Keratinocyte (primary cell): ENCODE measurements at places on chromosomes 7 and 10. TPM values are rescaled to one million over a fixed set of nuclear protein-coding genes. Genes with fewer than 3 reads are reported as not detected.

The RBM20 gene
- 0.01 to 0.04 TPM (median 0.01 TPM) in 3 replicates for polyA plus RNA-seq

The GIMAP4 gene
- 0.07 TPM in 1 of 3 replicates, not detected in the others for polyA plus RNA-seq

The HIP1 gene
- polyA plus RNA-seq = 5.0 to 6.9 TPM (median 5.3 TPM) in 3 replicates

The GPR22 gene
- polyA plus RNA-seq = not detected in 3 replicates

The CYP26C1 gene
- not detected in 3 replicates for polyA plus RNA-seq

The LIPK gene
- 0.23 to 1.3 TPM (median 0.56 TPM) in 3 replicates for polyA plus RNA-seq

The ZNF32 gene
- polyA plus RNA-seq = 23.5 to 29.7 TPM (median 25.6 TPM) in 3 replicates

The NXPH1 gene
- polyA plus RNA-seq = not detected in 3 replicates

GRCh38 chr7:36658335-36659171 is 65.7 kb downstream of the AOAH start:
- H3K36me3 ChIP-seq = no peaks in the 10 kb centered on the region
- peak overlapping the region; percentile 72 for H3K27ac ChIP-seq
- peaks cover 16% of the 10 kb centered on the region for H3K4me1 ChIP-seq
- no peaks in the 10 kb centered on the region for H3K27me3 ChIP-seq

GRCh38 chr10:90148116-90148855 is 446.9 kb downstream of the KIF20B start:
- H3K36me3 ChIP-seq = no peaks in the 10 kb centered on the region
- peaks cover 27% of the 10 kb centered on the region for H3K4me1 ChIP-seq
- H3K27ac ChIP-seq = no peak overlapping the region
- no peaks in the 10 kb centered on the region for H3K27me3 ChIP-seq
- DNase-seq = peak; percentile 48

DNA sequence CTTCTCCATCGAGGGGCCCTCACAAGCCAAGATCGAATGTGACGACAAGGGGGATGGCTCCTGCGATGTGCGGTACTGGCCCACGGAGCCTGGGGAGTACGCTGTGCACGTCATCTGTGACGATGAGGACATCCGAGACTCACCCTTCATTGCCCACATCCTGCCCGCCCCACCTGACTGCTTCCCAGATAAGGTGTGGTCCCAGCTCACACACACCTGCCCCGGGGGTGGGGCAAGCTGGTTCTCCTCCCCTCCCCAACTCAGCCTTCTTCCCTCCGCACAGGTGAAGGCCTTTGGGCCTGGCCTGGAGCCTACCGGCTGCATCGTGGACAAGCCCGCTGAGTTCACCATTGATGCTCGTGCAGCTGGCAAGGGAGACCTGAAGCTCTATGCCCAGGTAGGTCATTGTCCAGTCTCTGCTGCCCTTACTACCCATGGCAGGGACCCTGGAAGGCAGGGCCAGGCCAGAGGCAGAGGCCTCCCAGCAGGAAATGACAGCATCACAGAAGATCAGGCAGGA is 11.0 kb downstream of the FLNC start:
- no peak overlapping the region for H3K4me3 ChIP-seq
- H3K36me3 ChIP-seq = no peaks in the 10 kb centered on the region
- no peaks in the 10 kb centered on the region for H3K27me3 ChIP-seq
- no peaks in the 10 kb centered on the region for H3K4me1 ChIP-seq
- no peak overlapping the region for H3K27ac ChIP-seq

DNA sequence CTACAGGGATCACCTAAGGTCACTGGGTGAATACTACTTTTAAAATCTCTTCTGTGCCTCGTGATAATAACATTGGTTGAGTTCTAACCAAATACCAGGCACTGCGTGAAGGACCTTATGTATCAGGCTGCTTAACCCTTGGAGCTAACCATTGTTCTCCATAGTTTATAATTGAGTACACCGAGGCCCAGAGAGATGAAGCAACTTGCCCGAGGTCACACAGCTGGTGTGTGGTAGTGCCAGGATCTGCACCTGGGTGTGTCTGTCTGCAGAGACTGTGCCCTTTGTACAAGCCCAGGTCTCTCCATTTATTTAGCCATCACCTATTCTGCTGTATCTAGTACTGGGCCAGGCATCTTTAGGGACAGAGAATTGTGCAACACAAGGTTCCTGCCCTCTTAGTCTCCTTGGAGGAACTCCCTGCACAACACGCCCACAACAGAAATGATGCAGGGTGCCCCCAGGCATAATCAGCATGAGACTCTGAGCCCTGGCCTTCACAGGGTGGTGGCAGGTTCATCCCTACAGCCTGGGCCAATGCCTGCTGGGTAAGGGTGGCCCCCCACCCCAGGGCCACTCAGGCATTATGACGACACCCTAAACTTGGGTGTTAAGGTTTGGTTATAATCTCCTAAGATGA is 31.5 kb downstream of the UNC5B start:
- H3K36me3 ChIP-seq = no peaks in the 10 kb centered on the region
- no peaks in the 10 kb centered on the region for H3K27me3 ChIP-seq
- peak overlapping the region; percentile 15 for H3K27ac ChIP-seq
- H3K4me3 ChIP-seq = no peak overlapping the region

DNA sequence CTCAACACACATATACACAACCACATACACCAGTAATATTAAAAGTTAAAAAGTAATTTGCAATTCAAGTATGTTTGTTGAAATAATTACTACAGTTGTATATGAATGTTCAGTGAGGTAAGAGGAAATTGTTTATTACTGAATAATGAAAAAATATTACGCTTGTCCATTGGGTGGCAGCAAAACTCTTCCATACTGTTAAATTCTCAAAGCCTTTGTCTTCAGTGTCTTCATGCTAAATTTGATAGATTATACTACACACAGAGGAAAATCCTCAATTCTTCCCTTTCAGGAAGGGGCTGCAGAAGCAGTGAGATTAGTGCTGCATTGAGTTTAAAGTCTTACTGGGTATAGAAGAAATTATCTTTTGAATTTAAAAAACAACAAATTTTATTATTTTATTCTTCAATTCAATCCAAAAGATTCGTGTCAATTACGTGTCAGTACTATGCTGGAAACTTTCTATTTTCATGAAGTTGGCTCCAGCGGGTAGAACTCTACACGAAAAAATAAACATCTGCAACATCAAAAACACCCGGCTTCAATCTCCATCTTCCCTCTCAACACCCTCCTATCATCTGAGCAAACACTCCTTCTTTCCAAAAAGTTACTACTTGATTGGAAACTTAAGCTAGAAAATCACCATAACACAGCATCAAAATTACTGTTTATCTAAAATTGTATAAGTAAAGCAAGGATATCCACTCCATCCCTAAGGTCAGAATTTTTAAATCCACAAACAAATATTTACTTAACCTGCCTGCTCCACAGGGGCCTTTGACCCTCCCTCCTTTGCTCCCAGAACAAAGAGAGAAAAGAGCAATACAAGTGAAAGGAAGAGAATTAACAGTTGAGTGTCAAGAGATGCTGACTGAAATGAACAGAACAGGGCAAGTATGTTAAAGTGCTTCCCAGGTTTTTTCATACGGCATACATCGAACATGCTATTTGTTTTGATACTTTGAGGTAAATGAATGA is 37.0 kb upstream of the TES start:
- no peak for DNase-seq
- H3K27ac ChIP-seq = no peak overlapping the region
- no peaks in the 10 kb centered on the region for H3K36me3 ChIP-seq
- no peaks in the 10 kb centered on the region for H3K27me3 ChIP-seq
- no peak overlapping the region for H3K4me3 ChIP-seq
- H3K4me1 ChIP-seq = peaks cover 29% of the 10 kb centered on the region

DNA sequence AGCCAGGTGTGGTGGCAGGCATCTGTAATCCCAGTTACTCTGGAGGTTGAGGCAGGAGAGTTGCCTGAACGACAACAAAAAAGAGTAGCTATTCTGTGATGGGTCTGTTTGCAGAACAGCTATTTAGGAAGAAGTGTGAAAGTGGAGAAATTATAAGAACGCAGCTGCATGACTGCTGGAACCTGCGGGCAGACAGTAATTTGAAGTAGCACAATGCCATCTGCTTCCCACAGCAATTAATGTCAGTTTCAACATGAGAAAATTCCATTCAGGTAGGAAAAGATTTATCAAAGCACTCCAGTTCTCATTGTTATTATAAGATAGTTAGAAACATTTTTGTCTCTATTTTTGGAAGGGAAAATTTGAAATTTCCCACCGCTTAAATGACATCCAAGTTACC is 21.5 kb downstream of the LAMB1 start:
- DNase-seq = no peak
- H3K4me3 ChIP-seq = no peak overlapping the region
- no peaks in the 10 kb centered on the region for H3K27me3 ChIP-seq
- peaks cover 20% of the 10 kb centered on the region for H3K36me3 ChIP-seq
- no peak overlapping the region for H3K27ac ChIP-seq

GRCh38 chr7:42915356-42915755 is 3.5 kb upstream of the C7orf25 start:
- H3K27ac ChIP-seq = no peak overlapping the region
- H3K4me3 ChIP-seq = no peak overlapping the region
- no peaks in the 10 kb centered on the region for H3K27me3 ChIP-seq
- no peak for DNase-seq
- peaks cover 6% of the 10 kb centered on the region for H3K36me3 ChIP-seq
- peaks cover 29% of the 10 kb centered on the region for H3K4me1 ChIP-seq

- DNase-seq = no peak
- no peaks in the 10 kb centered on the region for H3K4me1 ChIP-seq
- H3K27ac ChIP-seq = no peak overlapping the region
- no peak overlapping the region for H3K4me3 ChIP-seq
Measured at GRCh38 chr7:96663457-96663856, 46.2 kb downstream of the SEM1 start.

DNA sequence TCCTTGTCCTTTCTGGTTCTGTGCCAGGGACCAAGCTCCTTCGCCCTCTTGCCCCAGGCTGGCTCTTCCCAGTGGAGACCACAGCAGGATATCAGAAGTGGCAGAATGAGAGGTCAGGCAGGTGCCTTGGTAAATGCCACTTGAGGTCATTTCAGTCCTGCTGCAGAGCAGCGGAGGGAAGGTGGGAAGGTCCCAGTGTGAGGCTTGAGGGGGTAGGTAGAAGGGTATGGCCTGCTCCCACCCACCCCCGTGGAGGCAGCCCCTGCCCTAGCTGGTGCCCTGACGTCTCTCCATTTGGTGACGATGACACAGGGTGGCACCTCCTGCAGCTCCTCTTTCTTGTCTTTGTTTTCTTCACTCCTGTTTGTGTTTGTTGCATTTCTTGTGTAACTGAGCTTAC is 538.8 kb downstream of the TCERG1L start:
- no peaks in the 10 kb centered on the region for H3K4me1 ChIP-seq
- H3K4me3 ChIP-seq = no peak overlapping the region
- no peak overlapping the region for H3K27ac ChIP-seq
- no peaks in the 10 kb centered on the region for H3K27me3 ChIP-seq
- DNase-seq = no peak

GRCh38 chr7:5774790-5775189 is 6.7 kb downstream of the RNF216 start:
- no peak overlapping the region for H3K27ac ChIP-seq
- no peak for DNase-seq
- peaks cover 6% of the 10 kb centered on the region for H3K36me3 ChIP-seq
- H3K4me1 ChIP-seq = peaks cover 16% of the 10 kb centered on the region
- H3K4me3 ChIP-seq = no peak overlapping the region

DNA sequence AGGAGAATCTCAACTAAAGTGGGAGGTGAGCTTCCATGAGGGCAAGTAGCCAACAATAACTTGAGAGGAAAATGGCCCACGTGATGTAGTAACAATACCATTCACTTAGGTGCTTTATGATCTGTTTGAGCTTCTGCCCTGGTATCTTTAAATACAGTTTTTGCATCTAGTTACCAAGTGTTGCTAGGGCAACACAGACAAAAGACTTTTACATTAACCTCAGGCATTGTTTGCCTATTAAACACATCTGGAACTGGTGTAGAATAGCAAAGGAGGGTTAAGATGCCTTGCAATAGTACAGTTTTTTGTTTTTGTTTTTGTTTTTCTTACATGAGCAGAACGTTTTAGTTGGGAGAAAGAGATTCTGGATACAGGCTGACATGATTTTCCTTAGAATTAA is 97.7 kb upstream of the MTPN start:
- no peak for DNase-seq

GRCh38 chr7:107773027-107773426 is 29.1 kb downstream of the CBLL1 start:
- H3K36me3 ChIP-seq = no peaks in the 10 kb centered on the region
- peaks cover 3% of the 10 kb centered on the region for H3K27me3 ChIP-seq
- H3K4me1 ChIP-seq = peaks cover 2% of the 10 kb centered on the region
- no peak for DNase-seq
- no peak overlapping the region for H3K4me3 ChIP-seq
- no peak overlapping the region for H3K27ac ChIP-seq

DNA sequence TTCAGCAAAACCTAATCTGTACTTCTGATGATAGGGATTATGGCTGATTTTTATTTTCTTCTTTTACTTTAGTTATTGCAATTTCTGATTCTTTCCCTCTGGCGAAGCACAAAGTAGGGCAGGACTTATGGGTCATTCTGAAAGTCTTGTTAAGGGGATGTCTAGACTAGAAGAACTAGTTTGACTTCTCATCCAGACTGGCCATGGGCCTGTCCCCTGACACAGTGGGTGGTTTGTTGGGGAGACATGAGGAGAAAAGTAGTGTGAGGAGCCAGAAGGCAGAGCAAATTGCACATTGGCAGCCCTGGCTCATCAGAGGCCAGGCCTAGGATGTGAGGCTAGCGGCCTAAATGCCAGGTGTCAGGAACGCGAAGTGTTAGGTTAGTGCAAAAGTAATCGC is 152.8 kb downstream of the RTKN2 start:
- peaks cover 3% of the 10 kb centered on the region for H3K4me1 ChIP-seq
- no peaks in the 10 kb centered on the region for H3K36me3 ChIP-seq
- no peak for DNase-seq

DNA sequence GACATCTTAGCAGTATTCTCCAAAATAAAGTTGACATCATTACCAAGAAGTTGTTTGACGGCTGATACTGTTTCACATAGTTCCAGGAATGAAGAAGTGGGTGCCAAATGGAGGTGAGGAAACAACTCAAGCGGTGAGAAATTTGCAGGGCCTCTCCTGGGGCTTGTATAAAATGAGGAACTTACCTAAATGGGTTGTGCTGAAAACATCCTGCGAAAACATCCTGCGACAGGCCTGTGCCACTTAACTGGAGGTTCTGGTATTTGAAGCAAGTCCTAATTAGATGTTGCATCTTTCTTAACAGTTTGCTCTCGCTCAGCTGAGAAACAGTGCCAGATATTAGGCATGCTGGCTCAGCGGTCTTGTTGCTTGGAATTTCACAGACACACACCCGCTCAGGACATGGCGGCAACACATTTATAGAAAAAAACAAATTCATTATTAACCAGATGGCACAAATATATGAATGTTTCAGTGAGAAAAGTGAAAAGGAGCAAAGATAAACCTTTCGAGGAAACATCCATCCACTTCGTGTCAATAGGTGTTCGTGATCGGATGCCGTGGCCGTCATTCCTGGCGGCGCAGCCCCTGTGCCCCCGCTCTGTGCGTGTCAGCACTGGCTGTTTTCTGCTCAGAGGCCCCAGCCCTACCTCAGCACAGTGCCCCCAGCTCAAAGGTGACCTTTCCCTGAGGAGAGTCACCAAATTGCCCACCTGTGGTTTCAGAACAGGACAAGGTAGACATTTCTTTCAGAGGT is 48.1 kb downstream of the CDC123 start:
- H3K36me3 ChIP-seq = peaks cover 17% of the 10 kb centered on the region
- H3K4me1 ChIP-seq = peaks cover 14% of the 10 kb centered on the region
- H3K27ac ChIP-seq = no peak overlapping the region
- no peaks in the 10 kb centered on the region for H3K27me3 ChIP-seq
- no peak overlapping the region for H3K4me3 ChIP-seq
- DNase-seq = no peak
